Stimulated activated CD8-positive, alpha-beta memory T cell treated with anti-CD3 and anti-CD28 coated beads, Interleukin-15, amount 100 ng/mL, for 24 hours (primary cell): ENCODE measurements at places on chromosomes 2 and 18.

- DNase-seq: no peak
These were observed 33.5 kb upstream of the ATG16L1 start for GRCh38 chr2:233217892-233218377.

- no peak for DNase-seq
These were observed 192.0 kb downstream of the SH3BP4 start for GRCh38 chr2:235143789-235144188.

- DNase-seq: no peak
These were observed 12.1 kb upstream of the CYBRD1 start for GRCh38 chr2:171509945-171510731.

- DNase-seq: no peak
These were observed 169.1 kb upstream of the THUMPD2 start for GRCh38 chr2:39948016-39948719.

- no peak for DNase-seq
These were observed 95.9 kb downstream of the EPB41L5 start for GRCh38 chr2:120108749-120109148.

- DNase-seq: no peak
These were observed 35.2 kb upstream of the PKDCC start for GRCh38 chr2:42012651-42013050.

GRCh38 chr2:40281021-40281940, 170.6 kb downstream of the SLC8A1 start:
- no peak for DNase-seq

DNA sequence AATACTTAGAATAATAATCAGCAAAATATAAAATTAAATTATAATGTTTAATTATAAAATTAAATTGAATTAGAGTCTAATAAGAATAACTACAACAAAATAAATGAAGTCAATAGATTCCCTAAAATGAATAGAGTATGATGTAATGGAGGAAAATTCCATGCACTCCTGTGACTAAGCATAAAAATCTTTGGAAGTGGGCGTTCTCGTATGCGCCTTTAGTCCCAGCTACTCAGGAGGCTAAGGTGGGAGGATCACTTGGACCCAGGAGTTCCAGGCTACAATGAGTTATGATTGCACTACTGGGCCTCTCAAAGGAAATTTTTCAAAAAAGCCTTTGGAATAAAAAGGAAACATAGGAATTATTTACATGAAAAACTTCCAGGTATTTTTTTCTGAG, 955.4 kb upstream of the POU3F3 start:
- DNase-seq: no peak

- no peak for DNase-seq
These were observed 28.9 kb downstream of the ADNP2 start for GRCh38 chr18:80137976-80138375.

GRCh38 chr2:71742953-71743601, 289.7 kb downstream of the DYSF start:
- DNase-seq: no peak
